ENCODE measurements at places on chromosomes 13 and 19.

GRCh38 chr19:2476451-2477140 is 669 bp downstream of the GADD45B start:
- DNase-seq = peak; percentile 78

DNA sequence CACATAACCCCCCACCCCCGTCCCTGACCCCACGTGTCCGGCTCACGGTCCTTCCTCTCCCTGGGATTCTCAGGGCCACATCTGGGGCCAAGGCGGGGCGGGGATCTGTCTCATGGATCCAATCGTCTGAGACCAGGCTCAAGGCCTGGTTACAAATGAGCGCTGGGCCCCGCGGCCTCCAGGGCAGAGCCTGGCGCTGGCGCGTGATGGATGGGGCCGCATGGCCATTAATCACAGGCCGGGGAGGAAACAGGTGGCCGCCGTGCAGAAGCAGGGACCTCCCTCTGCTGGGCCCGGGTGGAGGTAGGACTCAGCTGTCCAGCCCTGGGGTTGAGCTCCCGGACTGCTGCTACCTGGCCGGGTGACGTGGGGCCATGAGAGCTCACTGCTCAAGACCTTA is 5.8 kb upstream of the TLE5 start:
- DNase-seq = no peak

DNA sequence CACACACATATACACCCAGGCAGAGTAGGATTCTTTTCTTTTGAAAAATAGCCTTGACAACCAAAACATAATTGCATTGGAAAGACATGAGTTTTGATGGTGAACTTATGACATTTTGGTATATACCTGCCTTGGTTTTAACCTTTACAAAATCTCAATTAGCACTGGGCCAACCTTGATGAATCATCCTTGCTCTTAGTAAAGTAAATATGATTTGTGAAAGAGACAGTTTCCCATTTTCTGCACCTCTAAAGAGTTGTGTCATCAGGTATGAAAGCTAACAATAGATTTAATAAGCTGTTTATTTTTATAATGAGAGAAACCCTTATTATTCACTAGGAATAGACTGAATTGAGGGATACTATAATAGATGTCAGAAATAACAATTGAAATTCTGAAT is 15.7 kb upstream of the ENOX1 start:
- DNase-seq = no peak

- no peak for DNase-seq
Measured at GRCh38 chr13:74661851-74662250, 527.6 kb upstream of the KLF12 start.

DNA sequence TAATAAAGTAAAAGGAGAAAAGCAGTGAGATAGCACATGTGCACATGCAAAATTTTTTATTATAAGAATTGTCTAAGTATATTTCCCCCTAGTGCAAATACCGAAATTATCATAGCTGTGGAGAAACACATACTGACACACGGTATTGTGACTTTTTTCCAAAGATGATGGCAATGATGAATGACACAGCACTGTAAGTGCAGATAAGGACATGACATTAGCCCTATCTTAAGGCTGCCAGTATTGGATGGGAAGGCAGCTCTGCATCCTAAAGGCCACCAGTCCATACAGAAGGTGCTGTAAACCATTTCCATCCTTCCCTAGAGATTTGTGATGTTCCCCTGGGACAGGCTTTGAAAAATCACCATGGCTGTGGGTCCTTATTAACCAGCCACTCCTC is 11.5 kb upstream of the MICU2 start:
- DNase-seq = no peak

DNA sequence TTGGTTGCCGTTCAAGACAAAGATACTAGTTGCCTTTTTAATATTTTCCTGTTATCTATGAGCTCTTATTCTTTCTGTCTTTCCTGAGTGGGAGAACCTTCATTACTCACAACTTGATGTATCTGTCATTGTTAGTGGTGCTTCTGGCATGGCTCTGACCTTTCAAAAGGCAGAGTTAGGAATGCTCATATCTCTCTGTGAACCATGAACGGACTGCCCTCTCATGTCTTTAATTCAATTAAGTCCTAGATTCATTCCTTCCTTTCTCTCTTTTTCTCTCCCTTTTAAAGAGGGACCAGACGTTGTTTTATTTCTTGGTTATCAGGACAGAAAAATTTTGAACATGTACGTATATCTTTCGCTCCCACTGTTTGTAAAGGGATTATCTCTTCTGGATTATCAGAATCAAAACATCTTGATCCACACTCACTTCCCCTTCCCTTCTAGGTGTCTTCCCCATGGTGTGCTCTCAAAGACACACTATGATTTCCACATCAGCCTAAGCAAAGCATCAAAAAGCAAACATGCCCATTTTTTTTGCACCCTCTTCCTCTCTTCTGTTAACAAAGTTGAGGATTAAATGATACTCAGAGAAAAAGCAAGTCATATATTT is 90.3 kb downstream of the LRCH1 start:
- DNase-seq = no peak
